ENCODE measurements at places on chromosomes 11 and 22.

DNA sequence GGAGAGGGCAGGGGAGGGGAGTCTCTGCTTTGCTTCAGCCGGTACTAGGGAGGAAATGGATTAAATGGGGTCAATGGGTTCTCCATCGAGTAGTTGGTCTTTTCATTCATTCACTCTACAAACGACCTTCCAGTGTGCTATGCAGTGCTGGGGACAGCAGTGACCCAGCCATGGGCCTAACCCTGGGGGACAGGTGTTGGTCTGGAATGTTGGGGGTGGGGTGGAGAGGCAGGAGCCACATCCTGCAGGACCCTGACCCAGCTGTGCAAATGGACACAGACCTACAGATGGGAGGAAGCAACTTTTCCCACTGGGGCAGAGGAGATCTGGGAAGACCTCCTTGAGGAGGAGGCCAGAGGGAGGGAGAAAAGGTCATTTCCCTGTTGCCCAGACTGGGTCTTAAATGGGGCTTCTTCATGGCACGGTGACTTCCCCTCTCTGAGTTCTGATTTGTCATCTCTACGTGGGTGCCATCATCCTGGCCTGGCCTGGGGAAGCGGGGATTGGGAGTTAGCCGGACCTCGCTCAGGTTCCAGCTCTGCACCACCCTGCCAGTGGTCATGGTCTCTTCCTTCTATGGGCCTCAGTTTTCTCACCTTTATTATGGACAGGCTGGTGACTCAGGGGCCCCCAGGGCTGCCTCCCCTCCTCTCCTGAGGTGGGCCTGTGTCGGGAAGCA, 2.0 kb downstream of the CYTH4 start:
- DNase-seq: no peak

DNA sequence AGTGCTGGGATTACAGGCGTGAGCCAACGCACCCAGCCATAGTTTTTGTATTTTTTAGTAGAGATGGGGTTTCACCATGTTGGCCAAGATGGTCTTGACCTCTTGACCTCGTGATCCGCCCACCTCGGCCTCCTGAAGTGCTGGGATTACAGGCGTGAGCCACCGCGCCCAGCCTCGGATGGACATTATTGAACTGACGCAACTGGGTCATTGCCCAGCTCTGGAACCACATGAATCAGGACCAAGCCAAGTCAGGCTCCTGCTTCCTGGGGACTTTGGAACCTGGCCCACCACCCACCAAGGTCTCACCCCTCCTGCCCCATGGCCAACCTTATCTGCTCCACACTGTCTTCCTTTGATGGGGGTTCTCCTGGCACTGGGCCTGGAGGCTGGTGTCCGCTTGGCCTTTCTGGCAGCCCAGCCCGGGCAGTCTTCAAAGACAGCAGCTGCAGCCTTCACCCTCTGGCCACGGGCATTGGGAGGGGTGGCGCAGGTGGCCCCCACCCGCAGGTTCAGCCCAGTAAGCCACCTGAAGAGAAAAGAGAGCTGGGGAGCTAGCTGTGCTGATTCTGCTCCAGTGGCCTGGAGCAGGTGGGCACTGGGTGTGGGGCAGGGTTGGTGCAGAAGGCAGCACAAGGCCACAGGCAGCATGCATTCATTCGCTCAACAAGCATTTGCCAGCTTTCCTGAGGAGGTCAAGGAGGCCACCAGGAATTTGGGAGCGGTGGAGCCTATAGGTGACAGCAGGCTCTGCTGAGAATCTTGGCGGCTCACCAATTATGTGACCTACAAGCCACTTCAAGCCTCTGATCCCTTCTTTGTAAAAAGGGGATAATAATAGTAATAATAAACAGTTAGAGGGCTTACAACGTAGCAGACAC, 5.7 kb downstream of the CHADL start:
- no peak for DNase-seq

DNA sequence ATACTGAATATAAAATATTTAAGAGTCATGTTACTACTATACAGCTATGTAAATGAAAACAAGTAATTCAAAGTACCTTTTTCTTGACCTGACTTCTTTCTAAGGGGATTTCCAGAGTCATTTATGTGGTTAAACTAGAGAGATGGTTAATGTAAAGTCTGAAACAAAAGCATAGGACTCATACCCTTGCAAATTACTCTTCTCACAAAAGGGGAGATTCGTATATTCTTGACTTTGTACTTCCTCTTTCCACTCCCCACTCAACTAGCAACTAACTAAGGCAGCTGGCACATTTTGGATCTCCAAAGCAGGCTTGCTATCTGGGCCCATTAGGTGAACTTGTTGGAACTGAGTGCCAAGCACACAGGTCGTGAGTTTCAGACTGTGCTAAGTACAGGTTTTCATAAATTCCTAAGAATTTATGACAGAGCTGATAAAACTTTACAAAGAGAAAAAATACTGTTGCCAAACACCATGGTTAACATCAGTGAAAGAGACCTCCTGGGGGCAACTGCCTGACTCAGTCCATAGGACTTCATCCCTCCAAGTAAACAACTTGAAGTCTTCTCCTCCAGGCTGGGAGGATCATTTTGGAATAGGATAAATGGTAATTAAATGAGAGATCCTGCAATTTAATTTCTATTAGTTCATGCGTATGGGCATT, 77.0 kb upstream of the DDI1 start:
- no peak for DNase-seq

- DNase-seq: no peak
These were observed 102.3 kb upstream of the SYT13 start for GRCh38 chr11:45388472-45388871.

DNA sequence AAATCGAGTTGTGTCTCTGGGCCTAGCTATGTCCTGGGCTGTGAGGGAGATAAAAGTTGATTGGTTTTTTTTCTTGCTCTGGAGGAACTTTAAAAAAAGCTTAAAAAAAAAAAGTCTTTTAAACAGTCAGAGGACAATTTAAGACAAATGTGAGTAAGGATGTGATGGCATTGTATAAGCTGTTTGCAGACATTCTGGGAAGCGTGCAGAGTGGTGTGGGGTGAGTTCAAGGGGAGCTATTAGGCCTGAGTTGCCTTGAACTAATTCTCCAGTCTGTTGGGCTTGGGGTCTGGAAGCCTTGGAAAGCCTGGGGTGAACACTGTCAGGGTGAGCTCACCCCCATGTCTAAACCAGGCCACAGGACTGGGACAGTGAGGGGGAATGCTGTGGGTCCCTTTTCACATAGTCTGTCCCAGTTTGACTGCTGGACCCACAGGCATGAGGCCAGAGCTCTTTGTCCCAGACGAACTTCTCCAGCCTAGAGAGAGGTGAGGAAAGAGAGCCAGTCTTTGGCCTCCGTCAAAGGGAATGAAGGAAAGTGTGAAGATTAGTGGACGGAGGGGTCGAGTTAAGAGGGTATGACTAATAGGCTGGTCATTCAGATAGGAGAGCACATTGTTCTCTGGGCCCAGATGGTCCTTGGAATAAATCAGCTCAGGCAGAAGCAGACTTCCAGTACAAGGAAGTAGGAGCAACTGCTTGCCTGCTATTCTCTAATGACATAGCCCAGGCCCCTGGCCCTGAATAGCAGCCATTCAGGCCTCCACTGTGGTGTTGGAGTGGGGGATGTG, 76.4 kb upstream of the NNMT start:
- DNase-seq: no peak

GRCh38 chr22:23649071-23649501, 17.0 kb upstream of the DRICH1 start:
- DNase-seq: no peak

DNA sequence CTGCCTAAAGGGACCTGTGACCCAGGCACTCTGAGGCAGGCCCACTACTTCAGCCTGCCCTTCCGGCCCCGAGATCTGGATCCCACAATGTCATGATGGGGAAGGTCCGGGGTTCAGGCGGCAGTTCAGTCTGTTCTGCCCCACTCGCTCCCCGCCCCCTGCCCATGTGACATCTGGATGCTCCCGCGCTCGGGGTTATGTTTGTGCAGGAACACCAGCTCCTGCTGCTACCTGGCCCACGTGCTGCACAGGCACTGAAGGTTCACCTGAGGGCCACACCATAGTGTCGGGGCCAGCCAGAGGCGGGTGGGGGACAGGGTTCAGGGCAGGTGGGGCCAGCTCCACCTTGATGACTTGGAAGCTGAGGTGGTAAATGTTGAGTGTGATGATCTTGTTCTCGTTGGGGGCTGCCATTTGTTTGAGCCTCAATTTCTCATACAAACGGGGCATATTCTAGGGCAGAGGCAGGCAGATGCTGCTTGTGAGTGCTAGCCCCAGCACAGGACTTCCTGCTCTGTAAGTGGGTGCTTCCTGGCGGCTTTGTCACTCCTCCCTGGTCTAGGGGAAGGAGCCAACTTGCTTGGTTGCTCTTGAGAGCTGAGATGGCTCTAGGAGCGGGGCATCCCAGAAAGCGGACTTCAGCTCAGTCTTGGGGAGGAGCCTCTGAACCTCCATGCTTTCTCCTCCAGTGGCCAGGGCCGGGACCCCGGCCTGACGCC, 4.4 kb upstream of the SIPA1 start:
- no peak for DNase-seq

Measured in SK-N-MC (cell line).